HS-5 (cell line): ENCODE measurements at places on chromosomes 4 and X.
A peak's percentile ranks its signal among the peaks of the same experiment; 100 is the strongest.

DNA sequence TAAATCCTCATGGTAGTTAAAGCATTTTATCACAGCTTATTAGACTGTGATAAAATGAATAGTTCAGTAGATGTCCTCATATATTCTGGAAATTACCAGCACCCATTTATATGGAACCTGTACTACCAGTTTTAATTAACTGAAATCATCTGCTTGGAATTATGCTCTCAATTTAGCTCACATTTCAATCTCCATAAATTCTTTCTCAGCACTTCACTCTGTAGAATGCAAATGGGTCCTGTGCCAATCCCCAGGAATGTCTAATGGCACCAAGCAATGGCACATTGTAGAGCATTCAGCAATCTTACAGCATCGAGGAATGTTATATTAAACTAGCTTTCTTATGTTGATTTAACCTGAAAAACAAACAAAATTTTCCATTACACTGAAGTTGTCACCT lies 355.1 kb downstream of the PDHA2 start:
- DNase-seq = no peak

GRCh38 chr4:4492161-4492847 lies 49.5 kb downstream of the STX18 start:
- DNase-seq = peak; percentile 45

DNA sequence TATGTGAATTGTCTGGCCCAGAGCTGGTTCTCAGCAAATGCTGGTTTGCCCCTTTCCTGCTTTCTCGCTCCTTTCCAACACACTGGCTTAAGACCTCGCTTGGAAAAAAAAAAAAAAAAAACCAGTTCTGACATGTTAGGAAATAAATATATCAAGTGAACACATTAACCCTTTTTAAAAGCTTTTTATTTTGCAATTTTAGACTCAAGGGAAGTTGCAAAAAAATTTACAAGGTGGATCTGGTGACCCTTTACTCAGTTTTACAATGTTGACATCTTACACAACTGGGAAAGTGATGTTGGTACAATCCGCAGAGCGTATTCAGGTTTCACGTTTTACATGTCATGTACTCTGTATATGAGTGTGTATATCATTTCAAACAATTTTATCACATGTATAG lies 100.1 kb downstream of the RTL5 start:
- DNase-seq = no peak

- no peak for DNase-seq
Observed at GRCh38 chr4:915041-915474, 17.1 kb downstream of the GAK start.

- DNase-seq = no peak
Observed at GRCh38 chr4:71009086-71009485, 15.6 kb downstream of the DCK start.

DNA sequence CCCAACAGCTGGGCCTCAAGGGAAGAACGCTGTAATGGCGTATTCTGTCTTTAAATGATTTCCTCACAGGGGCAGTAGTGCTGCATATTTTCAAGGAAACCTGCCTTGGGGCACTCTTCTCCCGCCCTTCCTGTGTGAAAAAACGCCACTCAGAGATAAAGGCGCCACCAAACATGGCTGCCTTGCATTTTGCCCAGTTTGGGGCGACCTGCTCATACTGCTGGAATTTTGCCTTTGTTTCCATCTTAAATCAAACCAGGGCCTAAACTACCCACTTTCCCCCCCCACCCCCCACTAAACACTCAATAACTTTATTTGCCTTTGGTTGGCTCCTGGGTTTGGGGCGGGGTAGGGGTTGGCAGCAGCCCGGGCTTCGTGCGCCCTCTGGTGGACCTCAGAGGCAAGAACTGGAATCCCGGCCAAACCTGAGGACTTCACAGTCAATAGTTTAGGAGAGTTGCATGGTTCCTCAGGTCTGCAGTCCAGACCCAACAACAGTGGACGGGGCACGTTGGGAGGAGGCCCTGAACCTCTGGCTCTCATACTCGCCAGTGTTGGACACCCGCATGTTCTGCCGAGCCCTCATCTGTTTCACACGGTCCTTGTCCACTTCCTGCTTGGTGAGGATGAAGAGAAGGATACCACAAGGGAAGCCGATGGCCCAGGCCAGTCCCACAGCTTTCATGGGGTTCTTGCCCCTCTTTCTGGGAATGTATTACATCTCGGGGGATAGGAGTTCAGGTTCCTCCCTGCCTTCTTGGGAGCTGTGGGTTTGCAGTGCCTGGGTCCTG lies 220.1 kb upstream of the STK26 start:
- no peak for DNase-seq

GRCh38 chr4:87853108-87853507 lies 20.3 kb downstream of the MEPE start:
- no peak for DNase-seq

DNA sequence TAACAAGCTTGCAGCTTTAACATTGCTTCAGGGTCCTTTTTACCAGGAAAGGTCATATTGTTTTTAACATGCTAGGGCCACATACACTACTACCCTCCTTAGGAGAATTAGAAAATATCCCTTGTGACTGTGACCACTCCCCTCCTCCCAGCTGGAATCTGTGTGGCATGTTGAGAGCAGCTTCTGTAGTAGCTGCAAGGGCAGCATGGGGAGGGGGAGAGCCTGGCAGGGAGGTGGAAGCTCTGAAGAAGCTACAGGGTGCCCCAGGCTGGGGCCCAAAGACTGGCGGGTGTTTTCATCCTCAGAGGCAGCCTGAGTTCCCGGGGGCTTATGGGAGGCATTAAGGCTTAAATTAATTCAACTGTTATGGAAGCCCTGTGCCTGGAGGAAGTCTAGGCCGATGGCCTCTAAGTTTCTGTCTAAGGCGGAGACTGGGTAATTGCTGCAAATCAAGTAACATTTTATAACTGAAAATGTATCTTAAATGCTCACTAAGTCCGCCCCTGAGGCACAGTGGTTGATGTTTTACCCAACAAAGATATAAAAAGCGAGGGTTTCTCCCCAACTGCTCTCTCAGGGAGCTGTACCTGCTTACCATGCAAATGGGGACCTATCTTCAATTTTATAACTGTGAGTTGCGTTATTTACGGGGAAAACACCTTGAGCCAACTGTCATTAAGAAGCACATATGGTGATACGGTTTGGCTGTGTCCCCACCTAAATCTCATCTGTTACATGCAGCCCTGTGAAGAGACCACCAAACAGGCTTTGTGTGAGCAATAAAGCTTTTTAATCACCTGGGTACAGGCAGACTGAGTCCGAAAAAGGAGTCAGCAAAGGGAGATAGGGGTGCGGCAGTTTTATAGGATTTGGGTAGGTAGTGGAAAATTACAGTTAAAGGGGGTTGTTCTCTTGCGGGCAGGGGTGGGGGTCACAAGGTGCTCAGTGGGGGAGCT lies 37.4 kb upstream of the STS start:
- no peak for DNase-seq
